ENCODE measurements at places on chromosomes 3 and 15. TPM values are rescaled to one million over a fixed set of nuclear protein-coding genes. Genes with fewer than 3 reads are reported as not detected.

Gene OR5H2
- not detected for total RNA-seq

Gene GPR171
- total RNA-seq, result not detected

Gene ERICH6
- total RNA-seq, result not detected

Gene STAB1
- 340 TPM for total RNA-seq

Gene FOXL2NB
- total RNA-seq, result not detected
